Psoas muscle (tissue), 8 donors: ENCODE measurements at places on chromosomes 11 and 22.

DNA sequence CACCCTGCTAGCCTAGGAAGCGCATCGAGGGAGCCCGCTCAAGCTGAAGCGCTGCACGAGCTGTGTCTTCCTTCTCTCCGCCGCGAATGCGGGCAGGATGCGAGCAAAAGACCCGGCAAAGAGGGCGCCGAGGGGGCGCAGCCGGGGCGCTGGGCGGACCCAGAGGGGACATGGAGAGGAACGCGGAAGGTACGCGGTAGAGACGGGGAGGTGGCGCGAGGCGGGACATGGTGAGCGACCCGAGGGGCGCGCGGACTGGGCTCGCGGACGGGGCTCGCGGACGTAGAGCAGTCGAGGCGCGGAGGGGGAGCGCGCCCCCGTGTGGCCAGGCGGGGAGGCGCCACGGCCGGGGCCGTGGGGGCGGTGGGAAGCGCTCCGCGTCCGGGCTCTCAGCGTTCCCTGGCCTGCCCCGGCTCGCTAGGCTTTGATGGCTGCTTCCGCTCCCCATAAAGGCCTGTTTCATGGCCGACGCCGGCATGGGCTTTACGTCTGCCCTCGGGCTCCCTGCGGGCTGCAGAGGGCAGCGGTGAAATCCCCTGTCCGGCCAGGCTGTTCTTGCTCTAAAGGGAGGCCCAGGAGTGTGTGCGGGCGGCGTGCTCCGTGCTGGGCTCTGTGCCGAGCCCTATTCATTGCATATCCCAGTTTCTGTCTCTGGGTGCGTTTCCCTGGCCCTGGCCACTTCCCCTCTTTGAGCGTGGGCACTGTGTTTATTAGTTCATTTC, 31.2 kb upstream of the TRIM29 start:
- peak; percentile 73 for DNase-seq

DNA sequence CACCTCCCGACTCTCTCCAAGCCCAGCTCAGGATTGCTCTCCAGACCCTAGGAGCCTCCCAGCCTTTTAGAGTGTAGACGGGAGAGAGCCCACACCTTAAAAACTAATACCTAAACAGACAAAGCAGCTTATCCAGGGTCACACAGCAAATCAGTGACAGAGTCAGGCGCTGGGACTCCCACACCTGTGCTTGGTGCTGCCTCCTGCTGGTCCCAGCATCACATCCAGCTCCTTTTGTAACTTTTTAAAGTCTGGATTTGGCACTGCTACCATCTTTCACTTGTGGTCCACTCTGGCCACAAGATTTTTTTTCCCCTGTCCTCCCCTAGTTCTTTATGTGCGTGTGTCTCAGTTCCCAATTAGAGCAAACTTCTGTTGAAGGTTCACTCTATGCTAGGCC, 4.7 kb downstream of the ANO1 start:
- no peak for DNase-seq

- no peak for DNase-seq
These were observed 6.6 kb upstream of the MS4A12 start for GRCh38 chr11:60485987-60486386.

- no peak for DNase-seq
These were observed 41.2 kb downstream of the MYEOV start for GRCh38 chr11:69335007-69335780.

- DNase-seq: no peak
These were observed 4.2 kb downstream of the PTPMT1 start for GRCh38 chr11:47569646-47570045.

DNA sequence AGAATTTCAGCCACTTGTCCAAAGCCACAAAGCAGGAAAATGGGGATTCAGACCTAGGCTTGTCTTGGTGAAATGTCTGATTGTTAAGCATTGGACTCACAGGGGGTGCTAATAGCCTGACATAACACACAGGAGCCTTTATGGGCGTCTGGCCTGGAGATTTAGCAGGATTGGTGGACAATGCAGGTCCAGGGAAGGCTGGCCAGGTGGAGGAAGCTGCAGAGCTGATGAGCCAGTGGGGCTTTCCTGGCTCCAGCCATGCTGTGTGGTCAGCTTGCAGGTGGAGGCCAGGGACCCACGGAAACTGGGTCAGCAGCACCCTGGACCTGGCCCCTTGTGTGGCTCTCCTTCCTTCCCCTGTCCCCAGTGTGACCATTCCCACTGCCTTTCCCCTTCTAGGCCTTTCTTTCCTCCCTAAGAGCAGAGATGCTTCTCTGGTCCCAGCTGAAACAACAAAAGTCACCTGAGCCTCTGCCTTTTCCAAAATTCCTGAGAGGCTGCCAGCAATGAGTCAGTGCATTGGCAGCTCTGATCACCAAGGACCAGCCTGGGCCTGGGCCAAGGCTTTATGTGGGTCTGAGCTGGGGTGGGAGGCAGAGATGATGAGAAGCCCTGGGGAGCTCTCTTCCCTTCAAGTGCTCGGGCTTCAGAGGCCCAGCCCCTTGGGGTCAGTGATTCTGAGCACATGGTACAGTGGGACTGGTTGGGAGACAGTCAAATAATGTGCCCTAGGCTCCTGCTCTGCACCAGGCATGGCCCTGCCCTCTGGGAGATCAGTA, 85.2 kb downstream of the CCDC81 start:
- DNase-seq: no peak

GRCh38 chr11:132541794-132542193, 990.5 kb downstream of the OPCML start:
- DNase-seq: no peak

DNA sequence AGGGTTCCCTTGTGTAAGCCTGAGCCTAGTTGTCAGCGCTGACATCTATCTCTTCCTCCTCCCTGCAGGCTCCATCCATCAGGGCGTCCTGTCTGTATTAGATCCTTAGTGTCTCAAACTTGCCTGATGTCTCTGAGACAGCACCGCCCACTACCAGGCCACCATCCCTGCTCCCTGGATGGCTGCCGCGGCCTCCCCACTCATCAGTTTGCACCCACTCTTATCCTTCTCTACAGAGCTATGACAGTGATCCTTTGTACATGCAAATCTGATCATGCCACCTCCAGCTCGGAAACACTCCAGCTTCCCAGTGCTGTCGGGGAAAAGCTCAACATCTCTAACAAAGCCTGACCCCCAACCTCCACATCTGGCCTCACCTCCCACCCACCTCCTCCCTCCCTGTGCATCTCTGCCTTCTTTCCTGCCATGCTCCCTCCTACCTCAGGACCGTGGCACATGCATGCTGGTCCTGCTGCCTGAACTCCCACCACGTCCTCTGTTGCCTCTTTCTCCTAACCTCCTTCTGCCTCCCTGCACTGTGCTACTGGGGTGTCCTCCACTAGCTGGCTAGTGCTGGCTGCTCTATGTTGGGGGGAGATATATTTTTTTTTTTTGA, 61.6 kb upstream of the EIF3D start:
- no peak for DNase-seq

GRCh38 chr22:39243439-39244135, 1.2 kb downstream of the PDGFB start:
- no peak for DNase-seq

GRCh38 chr11:119121811-119122124, 388 bp downstream of the HINFP start:
- DNase-seq: no peak
